Amniotic epithelial cell (primary cell): ENCODE measurements at places on chromosomes 6 and 20.

DNA sequence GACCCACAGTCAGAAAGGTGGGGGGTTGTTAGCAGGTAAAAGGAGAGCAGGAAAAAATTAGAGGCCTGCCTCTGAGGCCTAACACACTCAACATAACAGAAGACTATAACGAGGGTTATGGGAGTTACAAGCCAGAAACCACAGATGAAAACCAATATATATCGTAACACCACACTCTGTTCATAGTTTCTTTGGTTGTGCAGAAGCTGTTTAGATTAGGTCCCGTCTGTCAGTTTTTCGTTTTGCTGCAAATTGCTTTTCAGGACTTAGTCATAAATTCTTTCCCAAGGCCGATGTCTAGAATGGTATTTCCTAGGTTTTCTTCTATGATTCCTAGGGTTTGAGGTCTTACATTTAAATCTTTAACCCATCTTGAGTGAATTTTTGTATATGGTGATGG lies 3.7 kb upstream of the MAP3K5 start:
- peak; percentile 88 for DNase-seq

DNA sequence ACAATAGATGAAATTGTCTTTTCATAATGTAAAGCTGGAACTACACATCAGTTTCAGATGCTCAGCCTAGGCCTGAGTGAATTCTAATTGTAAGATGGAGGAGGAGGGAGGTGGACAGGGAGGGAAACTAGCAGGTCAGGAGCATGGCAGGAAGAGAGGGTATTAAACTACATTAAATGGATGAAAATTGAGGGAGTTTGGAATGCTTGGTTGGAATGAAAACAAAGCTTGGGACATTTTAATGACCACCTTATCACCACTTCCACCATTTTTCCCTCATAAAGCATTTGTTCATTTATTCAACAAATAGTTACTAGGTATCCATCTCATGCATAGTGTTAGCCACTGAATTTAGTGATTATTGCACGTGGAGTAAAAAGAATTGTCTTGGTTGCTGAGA lies 65.0 kb downstream of the KIZ start:
- no peak for DNase-seq

DNA sequence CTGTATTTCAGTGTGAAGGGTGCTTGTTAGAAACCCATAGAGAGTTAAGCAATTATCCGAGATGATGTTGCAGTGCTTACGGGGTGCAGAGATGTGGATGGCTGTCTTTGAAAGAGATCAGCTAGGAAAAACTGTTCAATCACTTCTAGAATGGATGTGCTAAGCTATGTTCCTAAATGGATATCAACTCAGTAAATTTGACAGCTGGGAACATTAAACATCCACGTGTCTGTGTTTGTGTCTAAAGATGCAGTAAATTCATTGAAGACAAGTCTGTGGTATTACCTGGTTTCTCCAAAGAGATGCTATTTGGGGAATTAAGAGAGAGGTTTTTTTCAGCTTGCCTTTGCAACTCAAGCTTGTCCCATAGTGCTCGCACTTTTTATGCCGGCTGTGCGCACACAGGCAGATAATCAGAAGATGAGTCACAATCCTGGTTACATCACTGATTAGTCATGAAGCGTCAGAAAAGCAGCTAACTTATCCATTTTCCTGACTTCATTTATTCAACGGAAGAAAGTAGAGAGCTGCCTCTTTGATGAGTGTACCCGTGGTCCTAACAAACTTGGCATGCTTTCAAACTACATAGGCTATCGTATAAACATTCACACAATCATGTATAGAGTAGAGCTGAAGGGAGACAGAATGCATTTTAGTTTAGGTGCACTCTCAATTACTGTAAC lies 691.7 kb upstream of the SLC35B3 start:
- peak; percentile 78 for DNase-seq

GRCh38 chr6:107612762-107613415 lies 123.0 kb downstream of the SOBP start:
- no peak for DNase-seq

DNA sequence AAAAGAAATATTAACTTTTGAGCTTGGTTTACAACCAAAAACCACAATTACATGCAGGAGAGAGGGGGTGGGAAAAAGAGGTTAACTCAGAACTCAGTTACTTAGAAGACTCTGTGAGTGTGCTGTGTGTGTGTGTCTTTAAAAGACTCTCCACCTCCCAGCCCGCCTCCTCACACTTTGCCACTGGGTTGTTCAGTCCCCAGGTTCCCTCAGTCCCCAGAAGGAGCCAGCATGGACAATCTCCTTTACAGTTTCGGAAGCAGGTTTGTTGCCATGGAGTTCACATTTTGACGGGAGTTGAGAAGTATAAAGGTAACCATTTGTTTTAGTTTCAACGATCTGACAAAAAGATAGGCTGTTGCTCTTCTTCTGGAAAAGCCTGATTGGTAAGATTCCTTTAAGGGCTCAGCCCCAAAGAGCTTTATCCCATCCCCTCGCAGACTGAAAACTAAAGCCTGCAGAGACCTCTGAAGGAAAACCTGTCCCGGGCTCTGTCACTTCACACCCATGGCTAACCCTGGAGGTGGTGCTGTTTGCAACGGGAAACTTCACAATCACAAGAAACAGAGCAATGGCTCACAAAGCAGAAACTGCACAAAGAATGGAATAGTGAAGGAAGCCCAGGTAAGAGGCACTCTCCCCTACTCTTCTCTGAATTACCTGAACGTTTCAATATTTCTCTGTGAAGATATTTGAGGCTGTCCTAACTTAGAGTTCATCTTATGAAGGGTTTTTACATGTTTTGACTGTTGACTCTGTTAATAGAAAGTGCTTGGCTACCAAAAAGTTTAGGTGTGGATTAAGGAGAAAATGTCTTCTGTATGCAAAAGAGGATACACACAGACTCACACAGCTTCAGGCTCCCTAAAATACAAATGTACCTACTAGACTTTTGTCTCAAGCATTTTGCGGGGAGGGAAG lies at the start of gene SPTLC3:
SPTLC3 (plus strand) TSS at position 212 of the 921 bp plus-strand sequence; CDS start at position 508, 296 bp downstream.
- peak; percentile 42 for DNase-seq

- DNase-seq, result peak; percentile 59
These were observed 172.2 kb downstream of the ARID1B start for GRCh38 chr6:156949376-156949775.

- peak; percentile 97 for DNase-seq
These were observed 6.3 kb downstream of the OSER1 start for GRCh38 chr20:44204156-44204831.

DNA sequence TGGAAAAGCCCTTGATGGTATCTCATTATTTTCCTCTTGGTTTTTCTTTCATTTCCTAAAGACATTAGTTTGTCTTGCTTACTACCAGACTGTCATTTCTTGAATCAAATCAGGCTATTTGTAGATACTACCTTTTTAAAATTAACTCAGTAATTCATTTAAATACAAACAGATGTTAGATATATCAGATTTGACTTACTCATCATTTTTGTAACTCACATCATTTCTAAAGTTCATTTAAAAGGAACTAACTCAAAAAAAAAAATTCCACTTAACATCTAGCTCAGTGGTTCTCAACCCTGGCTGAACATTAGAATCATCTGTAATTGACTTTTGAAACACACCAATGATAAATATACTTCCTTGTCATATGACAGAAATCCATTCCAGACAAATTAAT lies 48.2 kb upstream of the TINAG start:
- DNase-seq, result no peak

- DNase-seq, result no peak
These were observed 6.6 kb downstream of the KIF25 start for GRCh38 chr6:168004023-168004422.

- no peak for DNase-seq
These were observed 135.5 kb downstream of the ZDHHC14 start for GRCh38 chr6:157516319-157517026.

DNA sequence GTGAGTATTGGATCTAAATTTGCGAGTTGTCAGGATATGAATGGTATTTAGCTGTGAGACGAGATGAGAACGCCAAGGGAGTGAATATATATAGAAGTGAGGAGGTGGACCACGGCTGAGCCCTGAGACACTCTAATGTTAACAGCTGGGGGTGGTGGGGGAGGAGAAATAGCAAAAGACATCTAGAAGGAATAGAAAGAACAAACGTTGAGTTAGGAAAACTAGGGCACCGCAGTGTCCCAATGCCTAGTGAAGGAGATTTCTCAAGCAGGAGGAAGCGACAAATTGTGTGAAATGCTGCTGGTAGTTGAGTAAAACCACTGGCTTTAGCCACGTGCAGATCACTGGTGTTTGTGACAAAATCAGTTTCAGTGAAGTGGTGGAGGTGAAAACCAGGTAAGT lies 56.9 kb downstream of the CD164 start:
- no peak for DNase-seq

GRCh38 chr6:125636671-125637070 lies 112.8 kb upstream of the HEY2 start:
- DNase-seq, result no peak

DNA sequence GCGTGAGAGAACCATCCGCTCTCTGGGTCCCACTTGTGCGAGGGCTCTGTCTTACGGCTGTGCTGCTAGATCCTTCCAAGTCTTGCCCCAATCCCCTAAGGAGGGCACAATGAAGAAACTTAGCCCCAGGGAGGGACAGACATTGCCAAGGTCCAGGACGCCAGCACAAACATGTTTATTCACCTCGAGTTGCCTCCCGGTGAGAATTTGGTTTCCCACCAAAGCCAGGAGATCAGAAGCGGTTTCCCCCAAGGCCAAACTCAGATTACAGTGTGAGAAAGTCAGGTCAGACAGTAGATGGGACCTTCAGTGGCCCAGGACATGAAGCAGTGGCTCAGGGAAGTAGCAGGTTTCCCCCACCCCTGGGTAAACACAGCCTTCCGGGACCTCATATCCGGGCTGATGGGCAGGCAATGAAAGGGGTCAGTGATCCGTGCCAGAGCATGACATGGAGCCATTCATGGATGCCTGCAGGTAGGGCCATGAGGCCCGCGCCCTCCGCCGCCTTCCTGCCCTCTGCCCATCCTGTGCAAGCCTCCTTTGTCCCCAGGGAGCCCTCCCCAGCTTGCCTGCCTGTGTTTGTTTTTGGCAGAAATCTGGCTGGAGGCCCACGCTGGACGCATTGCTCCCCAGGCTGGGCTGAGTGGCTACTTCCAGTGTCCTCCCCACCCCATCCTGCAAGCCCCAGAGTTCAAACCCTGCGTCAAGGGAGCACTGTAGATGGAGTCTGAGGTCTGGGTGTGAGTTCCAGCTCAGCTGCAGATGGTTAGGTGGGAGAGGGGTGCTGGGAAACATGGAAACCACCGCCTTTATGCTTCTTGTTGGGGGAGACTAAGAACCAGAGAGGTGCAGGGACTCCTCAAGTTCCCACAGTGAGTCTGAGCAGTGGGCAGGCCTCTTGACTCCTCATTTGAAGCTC lies 2.0 kb downstream of the BPIFB2 start:
- no peak for DNase-seq

- no peak for DNase-seq
These were observed 111.1 kb downstream of the JARID2 start for GRCh38 chr6:15356937-15357336.

DNA sequence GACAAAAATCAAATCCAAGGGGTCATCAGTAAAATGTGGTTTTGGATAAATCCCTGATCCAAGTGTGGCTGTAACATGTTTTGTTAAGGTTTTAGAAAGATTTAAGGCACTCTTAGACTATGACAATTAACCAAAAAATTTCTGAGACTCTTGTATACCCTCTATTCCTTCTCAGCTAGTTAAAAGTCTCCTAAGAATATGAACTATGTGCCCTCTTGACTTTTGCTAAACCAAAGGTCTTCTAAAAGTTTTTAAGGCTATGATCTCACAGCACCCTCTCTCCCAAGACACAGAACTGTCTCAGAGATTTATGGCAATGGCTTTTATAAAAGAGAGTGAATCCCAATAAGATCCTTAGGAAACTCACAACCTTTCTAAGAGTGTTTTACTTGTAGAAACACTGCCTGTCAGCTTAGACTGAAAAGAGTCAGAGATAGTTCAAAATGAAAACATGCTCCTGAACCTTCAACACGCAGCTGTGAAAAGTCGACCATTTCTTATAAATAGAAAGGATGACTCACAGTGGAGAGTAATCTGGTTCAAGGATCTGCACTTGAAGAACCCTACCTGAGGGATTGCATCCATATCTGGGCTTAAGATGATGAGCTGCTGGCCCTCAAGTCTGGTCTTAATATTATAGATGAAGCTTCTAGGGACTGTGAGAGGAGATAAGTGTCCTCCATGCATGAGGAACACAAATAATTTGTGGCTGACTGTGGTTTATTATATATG lies 388.4 kb upstream of the GJE1 start:
- peak; percentile 21 for DNase-seq

GRCh38 chr6:12369781-12370262 lies 79.7 kb downstream of the EDN1 start:
- DNase-seq, result no peak

- no peak for DNase-seq
These were observed 9.7 kb downstream of the NOTCH4 start for GRCh38 chr6:32214126-32214525.

DNA sequence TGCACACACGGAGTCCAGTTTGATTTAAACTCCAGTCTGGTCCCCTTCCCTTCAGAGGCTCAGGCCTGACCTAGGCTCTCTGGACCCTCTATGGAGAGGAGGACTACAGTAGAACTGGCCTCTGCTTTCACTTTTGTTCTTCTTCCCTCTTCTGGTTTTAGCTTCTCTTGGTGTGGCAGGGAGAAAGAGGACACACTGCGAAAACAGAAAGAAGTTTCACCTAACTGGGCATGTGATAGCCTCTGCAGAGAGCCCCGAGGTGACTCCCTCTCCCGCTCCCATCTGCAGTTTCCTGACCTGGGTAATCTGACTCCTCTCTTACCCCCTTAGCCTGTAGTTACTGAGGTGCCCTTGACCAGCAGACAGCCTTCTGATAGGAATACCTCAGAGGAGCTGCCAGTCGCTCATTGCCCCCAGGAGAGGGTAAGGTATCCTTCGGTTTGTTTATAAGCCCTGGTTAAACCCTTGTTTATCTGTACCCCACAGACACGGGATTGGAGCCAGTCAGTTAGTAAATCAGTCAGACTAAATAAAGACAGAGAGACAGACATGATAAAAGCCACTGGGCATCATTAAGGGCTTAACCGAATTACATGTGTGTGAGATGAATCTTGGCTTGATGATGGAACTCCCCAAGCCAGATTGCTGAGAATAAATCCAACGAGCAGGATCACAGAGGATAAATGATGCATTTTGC lies 12.0 kb upstream of the DTNBP1 start:
- no peak for DNase-seq

DNA sequence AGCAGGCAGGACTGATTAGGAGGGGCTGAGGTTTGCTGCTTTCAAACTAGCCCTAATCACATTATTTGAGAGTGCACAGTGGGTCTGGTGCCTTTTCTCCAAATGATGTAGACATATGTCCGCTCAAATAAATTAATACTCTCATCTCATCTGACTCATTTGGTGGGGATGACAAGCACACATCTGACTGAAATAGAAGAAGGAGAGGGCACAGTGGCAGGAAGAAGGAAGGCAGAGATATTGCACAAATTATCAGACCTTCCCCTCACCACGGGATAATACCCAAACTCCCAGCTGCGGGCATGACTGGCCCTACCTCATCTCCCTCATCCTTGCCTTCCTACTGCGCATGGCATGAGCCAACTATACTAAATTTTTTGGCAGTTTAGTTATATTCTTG lies 33.9 kb upstream of the TNFRSF21 start:
- DNase-seq, result no peak

GRCh38 chr20:63216849-63217471 lies 1.0 kb upstream of the YTHDF1 start:
- DNase-seq, result no peak

GRCh38 chr6:1641343-1641885 lies 31.7 kb downstream of the FOXC1 start:
- no peak for DNase-seq

GRCh38 chr20:25327521-25328235 lies 63.0 kb downstream of the ABHD12 start:
- DNase-seq, result no peak

- no peak for DNase-seq
These were observed 591 bp downstream of the VWA7 start for GRCh38 chr6:31776485-31776988.

- DNase-seq, result peak; percentile 97
These were observed 147.0 kb downstream of the MTFR2 start for GRCh38 chr6:136102991-136103688.
